ENCODE measurements at places on chromosomes 3 and 15.

- DNase-seq = no peak
These were observed 42.3 kb downstream of the KLHL6 start for GRCh38 chr3:183513046-183513706.

- DNase-seq = no peak
These were observed 287.2 kb downstream of the CGGBP1 start for GRCh38 chr3:87771337-87772192.

GRCh38 chr15:40637221-40637745 lies 43.2 kb downstream of the KNL1 start:
- no peak for DNase-seq

DNA sequence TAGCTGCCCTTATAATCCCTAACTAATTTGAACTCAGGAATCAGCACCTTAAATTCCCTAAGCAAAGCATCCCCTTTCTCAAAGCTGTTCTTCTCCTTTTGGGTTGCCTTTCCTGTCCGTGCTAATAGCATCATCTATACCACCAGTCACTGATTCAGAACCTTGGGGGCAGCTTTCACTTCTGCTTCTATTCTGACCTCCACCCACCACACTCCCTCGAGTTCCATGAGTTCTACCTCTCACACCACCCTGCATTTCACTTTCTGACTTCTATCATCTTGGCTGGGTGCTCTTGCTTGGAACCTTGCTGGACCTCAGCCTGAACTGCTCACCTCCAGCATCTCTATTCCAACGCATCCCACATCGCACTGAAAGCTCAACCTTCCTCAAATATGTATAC lies 55.4 kb upstream of the KCNMB2 start:
- no peak for DNase-seq

DNA sequence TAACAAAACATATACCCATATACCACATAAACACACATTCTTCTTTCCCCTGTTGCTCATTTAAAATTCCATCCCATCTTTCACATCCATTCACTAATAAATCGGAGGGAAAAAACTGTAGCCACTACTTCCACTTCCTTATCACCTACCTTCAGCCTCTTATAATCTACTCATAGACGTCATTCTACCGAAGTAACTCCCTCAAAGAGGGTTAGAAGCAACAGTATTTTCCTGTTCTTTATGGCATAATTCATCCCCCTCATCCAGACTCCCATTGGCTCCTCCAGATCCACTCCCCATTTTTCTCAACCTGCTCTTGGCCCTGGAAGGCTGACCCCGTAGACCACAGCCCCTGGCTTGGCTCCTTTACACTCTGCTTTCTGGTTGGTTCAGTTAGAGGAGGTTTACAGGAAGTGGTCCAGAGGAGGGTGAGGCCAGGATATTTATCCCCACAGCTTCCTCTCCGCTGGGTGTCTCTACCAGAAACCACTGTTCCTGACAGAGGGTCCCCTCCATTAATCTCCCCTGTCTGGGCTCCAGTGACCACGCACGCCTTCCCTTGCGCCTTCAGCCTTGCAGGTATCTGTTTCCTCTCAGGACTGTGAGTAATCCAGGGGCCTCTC lies 46.3 kb downstream of the FMN1 start:
- DNase-seq = no peak

- peak; percentile 75 for DNase-seq
These were observed 1.9 kb downstream of the SPINT1 start for GRCh38 chr15:40845511-40846284.

DNA sequence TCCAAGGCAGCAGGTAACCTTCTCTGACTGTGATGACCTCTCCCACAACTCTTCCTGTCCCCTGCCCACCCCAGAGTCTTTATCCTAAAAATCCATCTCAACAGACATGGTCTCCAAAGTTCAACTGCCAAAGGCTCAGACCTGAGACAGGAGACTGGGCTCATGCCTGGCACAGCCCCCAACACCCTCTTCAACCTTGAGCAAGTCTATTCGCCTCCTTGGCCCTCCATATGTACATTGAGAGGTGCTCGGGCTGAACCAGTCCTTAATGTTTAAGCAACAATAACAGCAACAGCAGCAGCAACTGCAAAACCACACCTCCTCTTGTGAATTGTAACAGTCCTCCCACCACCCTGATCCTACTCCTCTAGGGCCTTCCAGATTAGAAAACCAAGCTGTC lies 9.9 kb downstream of the FAM3D start:
- no peak for DNase-seq

DNA sequence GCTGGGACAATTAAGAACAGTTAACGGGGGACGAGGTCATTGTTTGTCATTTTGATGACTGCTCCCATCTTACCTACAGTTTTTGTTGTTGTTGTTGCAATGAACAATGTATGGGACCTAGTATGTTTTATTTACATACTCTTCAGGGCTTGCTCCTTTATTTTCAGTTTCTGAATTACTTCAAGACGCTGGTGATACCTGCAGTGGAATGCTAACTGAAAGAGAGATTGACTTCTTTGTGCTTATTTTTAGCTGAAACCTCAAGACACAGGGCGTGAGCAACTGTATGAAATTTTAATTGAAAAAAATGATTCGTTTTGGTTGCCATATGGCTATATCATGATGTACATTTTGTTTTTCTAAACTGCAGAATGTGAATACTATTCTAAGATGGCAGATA lies 297.9 kb downstream of the EDEM1 start:
- no peak for DNase-seq

GRCh38 chr3:149936812-149937230 lies 33.9 kb downstream of the PFN2 start:
- peak; percentile 4 for DNase-seq

- no peak for DNase-seq
These were observed at the start of gene CTXN2 for GRCh38 chr15:48191574-48192225. Gene CTXN2, plus strand, starts transcription at chr15:48191665. Its CDS starts 9,636 bp downstream, at chr15:48201301.

DNA sequence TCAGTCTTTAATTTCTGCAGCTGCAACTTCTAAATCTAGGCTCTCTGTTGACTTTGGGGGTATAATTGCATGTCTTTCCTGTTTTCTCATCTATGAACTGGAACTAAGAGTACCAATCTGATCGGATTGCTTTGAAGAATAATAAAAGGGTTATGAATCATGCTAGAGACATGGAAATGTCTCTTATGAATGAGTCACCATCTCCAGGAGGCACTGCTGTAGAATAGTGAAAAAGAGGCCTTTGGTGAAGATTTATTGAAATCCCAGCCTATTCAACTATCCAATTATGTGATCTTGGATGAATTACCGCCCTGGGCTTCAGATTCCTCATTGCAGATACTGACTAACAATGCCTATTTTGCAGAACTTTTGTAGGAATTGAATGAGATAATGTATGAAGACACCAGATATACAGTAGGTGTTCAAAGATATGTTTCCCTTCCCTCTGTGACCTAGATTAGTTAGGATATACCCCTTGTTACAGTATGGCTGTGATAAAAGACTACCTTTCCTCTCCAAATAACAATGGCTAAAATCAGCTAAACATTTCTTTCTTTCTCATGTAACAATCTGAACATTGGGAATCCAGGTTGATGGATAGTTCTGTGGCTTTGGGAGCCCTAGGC lies 11.5 kb upstream of the CMTM8 start:
- DNase-seq = peak; percentile 37

DNA sequence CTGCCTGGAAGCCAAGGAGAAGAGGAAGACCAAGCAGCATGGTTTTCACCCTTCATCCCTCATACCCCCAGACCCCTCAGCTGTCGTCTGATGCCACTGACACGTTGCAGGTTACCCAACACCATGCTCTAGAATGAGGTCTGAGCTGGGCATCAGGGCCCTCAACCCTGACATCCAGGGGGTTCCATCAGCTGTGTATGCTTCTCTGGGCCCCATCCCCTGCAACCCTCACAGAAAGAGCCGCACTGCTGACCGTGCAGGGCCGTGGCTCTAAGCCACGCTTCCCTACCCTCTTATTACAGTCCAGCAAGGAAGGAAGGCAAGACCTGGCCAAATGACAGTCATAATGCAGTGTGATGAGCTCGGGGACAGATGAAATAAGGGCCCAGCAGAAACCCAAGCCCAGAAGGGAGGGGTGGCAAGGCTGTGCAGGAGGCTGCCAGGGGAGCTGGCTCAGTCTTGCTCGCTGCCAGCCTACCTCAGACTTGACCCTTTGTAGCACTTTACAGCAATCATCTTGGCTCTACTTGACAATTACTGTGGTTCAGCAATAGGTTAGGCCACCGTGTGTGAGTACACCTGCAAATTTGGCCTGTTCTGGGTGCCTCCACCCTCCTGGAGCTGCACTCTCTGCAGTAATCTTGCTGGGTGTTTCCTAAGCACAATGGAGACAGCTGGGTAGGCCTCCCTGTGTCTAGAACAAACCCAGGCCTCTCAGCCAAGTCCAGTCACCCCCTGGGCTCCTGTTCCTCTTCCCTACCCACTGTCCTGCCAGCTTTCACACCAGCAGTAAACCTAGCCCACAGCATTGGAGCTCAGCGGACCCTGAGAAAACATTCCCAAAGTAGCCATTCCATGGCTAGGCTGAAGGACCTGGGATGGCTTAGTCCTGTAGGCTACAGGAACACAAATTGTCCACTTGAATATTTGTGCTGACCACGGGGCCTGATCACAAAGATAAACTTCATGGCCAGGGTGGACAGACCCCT lies 115.3 kb upstream of the NEO1 start:
- DNase-seq = no peak

- peak; percentile 16 for DNase-seq
These were observed 3.7 kb upstream of the CPA3 start for GRCh38 chr3:148861277-148861869.

DNA sequence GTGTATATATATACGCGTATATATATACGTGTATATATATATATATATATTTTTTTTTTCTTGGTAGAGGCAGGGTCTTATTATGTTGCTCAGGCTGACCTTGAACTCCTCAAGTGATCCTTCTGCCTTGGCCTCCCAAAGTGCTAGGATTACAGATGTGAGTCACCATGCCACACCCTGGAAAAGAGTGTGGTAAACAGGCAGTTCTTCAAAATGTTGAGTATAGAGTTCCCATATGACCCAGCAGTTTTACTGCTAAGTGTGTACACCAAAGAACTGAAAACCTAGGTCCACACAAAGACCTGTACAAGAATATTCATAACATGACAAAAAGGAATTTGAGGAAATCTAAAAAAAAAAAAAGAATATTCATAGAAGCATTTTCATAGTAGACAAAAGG lies 71.8 kb upstream of the GCNT3 start:
- peak; percentile 26 for DNase-seq

GRCh38 chr3:125322917-125323316 lies 52.2 kb downstream of the ZNF148 start:
- DNase-seq = no peak

- peak; percentile 75 for DNase-seq
These were observed 221.6 kb upstream of the NR2E3 start for GRCh38 chr15:71588746-71589145.

DNA sequence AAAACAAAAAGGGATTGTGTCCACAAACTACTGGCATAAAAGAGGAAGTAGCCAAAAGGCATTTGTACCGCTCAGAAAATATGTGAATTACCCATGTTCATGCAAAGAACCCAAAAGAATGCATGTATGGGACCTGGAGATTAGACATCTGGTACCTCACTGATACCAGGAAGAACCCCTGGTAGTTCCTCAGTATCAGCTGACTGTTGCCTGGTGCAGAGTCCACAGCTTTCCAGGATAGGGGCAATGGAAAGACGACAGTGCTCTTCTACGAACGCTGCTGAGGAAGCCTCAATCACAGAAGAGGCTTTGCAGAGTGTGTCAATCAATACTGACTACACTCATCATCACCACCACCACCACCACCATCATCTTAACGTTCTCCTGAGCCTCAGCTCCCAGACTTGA lies 63.3 kb downstream of the ATP8B4 start:
- DNase-seq = peak; percentile 5

DNA sequence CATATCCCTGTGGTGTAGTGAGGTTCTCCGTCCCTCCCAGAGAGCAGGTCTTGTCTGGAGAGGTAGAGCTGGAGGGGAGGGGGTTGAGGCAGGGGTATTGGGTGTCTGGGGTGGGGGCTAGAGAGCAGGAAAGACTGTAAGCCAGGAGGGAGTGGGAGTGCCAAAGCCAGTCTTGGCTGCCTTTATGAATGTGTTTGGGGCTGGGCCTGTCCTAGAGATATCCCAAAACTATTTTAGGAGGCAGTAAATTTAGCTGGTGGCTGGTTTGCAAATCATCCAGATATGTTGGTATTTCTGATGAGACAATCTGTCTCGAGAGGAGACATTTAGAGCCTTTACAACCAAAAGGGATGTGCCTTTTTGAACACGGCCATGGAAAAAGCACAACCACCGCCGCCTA lies 166.6 kb downstream of the TLE3 start:
- no peak for DNase-seq

- no peak for DNase-seq
These were observed 266.4 kb downstream of the GABRG3 start for GRCh38 chr15:27237319-27237939.

- DNase-seq = no peak
These were observed 108.8 kb upstream of the SAMMSON start for GRCh38 chr3:69890691-69891090.

DNA sequence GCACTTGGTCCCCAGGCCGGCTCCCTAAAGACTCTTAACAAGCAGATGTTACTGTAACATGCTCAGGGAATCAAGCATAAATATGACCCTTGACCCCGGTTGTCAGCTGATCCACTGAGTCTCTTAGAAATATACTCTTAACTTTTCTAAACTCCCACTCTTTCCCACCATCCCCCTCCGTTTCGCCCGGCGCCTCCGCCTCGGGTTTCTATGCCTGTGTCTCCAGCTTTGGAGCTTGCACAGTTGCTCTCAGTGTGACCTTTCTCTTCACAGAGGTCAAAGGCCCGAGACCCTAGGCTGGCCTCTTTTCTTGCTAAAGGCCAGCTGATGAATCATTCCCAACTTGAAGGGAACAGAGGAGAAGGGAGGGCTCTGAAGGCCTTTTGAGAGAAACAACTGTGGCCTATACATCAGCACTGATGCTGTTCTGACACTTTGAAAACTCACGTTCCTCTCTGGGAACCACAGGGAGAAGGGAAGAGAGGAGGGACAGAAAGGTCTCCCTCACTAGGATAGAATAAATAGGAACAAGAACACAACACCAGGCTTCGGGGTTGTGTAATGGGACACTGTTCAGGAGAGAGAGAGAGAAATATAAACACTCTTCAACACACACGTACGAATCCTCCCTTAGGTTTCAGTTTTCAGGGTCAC lies 484.5 kb upstream of the NR2F2 start:
- no peak for DNase-seq

GRCh38 chr3:186717039-186717457 lies at the start of gene KNG1:
Gene KNG1, plus strand, starts transcription at chr3:186717359. Its CDS starts 184 bp downstream, at chr3:186717543.
- DNase-seq = no peak

DNA sequence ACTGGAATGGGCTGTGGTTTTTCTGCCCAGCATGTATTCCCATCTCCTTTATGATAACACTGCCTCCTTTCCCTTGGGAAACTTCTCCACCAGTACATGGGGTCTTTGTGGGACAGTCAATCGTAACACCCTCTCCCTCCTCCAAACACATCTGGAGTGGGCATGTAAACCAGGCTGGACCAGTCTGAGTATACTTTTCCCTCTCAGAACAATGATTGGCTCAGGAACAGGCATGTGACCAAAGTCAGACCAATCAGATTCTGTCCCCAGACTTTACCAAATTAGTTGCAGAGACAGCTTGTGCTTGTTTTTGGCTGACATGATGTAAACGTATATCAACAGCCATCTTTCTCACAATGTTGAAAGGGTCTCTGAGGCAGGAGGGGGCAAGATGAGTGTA lies 97.1 kb upstream of the CRBN start:
- DNase-seq = no peak

Measured in NCI-H226 (cell line).